ENCODE measurements at places on chromosomes 7 and 10.

GRCh38 chr10:97771913-97772823, at the start of gene SFRP5:
Gene SFRP5, minus strand, starts transcription at chr10:97771999. Its CDS starts 166 bp downstream, at chr10:97771833.
- no peak for DNase-seq

DNA sequence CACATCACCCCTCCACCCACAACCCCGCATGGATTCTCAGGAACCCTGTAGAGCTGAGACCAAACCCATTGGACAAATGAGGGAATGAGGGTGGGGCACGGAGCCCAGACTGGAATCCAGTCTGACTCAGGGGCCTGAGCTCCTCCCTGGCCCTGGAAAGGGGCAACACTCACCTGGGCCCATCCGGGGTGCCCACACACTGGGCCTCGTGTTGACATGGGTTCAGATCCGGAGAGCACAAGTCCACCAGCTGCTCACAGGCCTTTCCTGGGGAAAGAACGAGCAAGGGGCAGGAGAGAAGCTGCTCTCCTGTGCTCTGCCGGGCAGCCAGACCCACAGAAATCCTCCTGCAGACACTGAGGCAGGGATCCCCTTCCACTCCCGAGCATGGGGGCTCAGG, 172.2 kb downstream of the SLIT1 start:
- DNase-seq: no peak

- no peak for DNase-seq
Measured at GRCh38 chr7:157831143-157831905, 494.5 kb downstream of the DNAJB6 start.

- DNase-seq: no peak
Measured at GRCh38 chr7:44881066-44881600, 4.2 kb downstream of the PURB start.

GRCh38 chr7:141714571-141714970, 6.4 kb downstream of the WEE2 start:
- DNase-seq: no peak

- DNase-seq: no peak
Measured at GRCh38 chr10:132659206-132660091, 121.9 kb downstream of the INPP5A start.

GRCh38 chr7:143367972-143368371, 5.5 kb upstream of the FAM131B start:
- DNase-seq: no peak

GRCh38 chr10:62912086-62912485, 95.9 kb upstream of the EGR2 start:
- no peak for DNase-seq

GRCh38 chr7:70178211-70178610, 579.9 kb downstream of the AUTS2 start:
- DNase-seq: no peak

GRCh38 chr10:1293636-1294435, 237.7 kb downstream of the WDR37 start:
- DNase-seq: no peak

DNA sequence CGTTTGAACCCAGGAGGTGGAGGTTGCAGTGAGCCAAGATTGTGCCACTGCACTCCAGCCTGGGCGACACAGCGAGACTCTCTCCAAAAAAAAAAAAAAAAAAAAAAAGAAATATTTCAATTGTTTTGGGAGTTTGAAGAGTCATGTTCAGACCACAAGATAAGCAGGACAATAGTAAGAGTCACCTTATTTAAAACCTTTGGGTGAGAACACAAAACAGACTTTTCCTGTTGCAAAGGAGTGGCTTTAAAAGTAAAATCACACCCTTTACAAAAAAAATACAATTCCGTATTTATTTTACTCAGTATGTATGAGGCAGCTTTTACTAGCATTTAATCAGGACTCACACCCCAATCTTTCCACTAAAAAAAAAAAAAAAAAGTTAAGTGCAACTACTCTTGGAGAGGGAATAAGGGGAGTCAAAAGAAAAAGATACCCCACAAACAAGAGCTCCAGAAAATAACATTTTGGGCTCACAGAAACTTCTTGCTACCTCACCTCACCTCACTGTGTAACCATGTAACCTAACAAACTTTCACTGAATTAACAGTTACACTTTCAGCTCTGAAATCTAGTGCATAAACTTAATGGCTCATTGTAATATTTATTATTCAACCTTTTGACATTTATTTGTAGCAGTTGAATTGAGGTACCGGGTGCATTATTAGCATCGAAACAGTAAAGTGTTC, 11.2 kb downstream of the SKIDA1 start:
- no peak for DNase-seq

GRCh38 chr7:91344911-91345310, 80.7 kb downstream of the FZD1 start:
- no peak for DNase-seq

- no peak for DNase-seq
Measured at GRCh38 chr7:55478700-55479099, 93.6 kb downstream of the VOPP1 start.

- DNase-seq: no peak
Measured at GRCh38 chr10:18868919-18869318, 179.7 kb upstream of the MALRD1 start.

DNA sequence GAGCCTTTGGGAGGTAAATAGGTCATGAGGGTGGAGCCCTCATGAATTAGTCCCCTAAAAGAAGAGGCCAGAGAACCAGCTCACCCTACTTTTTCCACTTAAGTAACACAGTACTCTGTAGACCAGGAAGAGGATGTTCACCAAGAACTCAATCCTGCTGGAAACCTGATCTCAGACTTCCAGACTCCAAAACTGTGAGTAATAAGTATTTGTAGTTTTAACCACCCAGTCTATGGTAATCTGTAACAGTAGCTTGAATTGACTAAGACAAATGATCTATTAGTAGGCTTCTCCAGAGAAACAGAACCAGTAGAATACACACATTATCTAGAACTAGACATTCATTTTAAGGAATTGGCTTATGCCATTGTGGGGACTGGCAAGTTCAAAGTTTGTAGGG, 51.5 kb downstream of the ANKMY2 start:
- DNase-seq: no peak

DNA sequence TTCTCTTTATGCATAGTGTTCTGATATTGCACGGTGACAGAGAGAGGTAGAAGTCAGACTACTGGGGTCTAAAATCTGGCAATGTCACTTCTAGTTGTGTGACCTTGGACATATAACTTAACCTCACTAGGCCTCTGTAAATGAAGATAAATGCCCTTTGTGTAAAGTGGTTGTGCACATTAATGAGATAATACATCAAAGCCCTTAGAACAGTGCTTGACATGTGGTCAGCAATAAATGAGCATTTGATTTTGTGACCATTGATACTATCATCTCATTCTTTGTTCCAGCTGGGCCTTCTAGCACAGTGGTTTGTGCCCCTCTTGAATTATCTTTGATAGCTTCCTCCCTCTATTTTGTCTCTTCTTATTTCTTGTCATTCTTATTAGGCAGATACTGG, 74.1 kb upstream of the C10orf90 start:
- DNase-seq: no peak

GRCh38 chr7:131897790-131898165, 341.4 kb upstream of the PODXL start:
- no peak for DNase-seq

DNA sequence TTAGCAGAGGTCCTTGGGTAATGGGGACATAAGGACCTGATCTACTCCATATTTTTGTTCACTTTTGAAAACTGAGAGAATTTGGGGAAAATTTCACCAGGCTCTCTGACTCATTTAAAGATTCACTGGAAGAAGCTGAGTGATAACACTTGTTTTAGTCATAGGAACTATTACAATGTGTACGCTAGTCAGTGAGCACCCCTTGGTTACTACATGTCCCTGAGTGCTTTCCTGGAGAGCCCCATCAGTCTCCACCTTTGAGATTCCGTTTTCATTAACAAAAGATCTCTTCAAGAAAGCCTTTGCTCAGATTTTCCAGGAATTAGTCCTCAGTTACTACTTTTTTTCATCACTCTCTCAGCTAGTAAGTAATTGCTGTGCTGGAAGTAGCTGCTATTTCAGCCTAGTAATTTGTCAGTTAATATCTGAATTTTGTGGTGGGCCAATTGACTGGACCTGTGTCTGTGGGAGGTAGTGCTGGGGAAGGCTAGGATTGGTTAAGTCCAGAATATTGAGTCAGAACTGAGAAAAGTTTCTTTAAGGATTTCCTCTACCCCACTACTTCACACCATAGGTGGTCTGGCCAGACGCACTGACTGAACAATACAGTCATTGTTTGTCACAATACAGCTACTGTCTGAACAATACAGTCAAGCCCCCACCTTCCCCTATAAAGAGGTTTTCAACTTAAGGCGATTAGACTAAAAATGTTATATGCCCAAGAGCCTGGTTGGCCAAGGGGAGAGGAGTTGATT, 235.0 kb downstream of the CCDC7 start:
- no peak for DNase-seq

DNA sequence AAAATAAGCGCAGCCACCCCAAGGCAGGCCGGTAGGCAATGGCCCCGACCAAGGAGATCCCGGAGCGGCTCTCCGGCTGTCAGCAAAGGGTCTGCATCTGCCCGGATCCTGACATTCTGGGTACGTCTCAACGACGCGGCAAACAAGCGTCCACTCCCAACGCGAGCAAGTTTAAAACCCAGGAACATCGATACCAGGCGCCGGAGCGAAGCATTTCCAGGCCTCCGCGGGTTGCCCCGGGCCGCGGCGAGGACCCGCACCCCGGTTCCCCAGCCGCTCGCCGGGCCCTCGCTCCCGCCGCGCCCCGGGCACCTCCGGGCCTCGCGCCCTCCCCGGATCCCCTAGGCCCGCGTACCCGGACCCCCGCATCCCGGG, 453 bp downstream of the URGCP start:
- no peak for DNase-seq

DNA sequence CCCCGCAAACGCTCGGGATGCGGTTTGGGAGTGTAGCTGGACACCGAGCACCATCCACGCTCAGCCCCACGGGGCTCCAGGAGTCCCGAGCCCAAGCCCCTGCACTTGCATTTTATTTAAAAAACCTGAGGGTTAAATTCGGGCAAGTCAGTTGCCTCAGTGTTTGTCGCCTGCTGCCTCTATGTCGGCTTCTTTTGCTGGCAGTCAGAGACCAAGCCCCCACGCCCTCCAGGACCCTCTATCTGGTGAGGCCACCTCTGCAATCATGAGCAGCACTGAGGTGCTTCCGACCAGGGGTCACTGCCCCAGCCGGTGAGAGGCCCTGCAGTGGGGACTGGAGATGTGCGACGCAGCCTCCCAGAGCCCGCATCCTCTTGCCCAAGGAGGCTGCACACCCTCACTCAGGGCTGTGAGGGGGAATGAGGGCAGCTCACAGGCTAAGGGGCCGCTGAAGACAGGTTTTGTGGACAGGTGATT, 13.3 kb upstream of the ZNF273 start:
- no peak for DNase-seq

DNA sequence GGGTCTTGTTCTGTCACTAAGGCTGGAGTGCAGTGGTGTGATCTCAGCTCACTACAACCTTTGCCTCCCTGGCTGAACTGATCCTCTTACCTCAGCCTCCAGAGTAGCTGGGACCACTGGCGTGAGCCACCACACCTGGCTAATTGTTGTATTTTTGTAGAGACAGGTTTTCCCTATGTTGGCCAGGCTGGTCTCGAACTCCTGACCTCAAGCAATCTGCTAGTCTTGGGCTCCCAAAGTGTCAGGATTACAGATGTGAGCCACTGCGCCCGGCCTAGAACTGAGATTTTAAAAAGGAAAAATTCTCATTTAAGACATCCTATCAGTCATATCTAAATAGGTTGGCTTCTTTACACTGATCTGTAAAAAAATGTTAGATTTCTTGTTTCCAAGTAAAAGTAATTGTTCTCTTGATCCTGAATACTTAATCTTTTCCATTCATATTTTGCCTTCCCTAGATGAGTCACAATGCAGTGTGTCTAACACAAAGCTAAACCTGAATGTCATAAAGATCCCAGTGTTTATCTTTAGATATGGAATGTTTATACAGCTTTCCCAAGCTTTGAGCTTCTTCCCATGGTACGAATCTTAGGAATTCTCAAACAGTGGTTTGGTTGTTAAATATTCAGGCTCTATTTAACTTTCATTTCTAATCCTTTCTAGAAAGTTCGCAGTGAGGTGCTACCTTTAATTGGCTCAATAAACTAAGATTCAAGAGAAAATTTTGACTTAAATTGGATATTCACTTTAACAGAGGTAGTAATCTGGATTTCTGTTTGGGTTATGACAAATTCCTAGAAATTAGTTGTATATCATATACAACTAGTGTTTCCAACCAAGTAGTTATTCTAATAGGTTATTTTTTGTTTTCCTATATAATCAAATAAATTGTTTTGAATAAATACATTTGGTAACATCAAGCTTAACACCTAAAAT, 12.1 kb upstream of the LAMB1 start:
- no peak for DNase-seq

GRCh38 chr7:113636727-113637421, 281.9 kb downstream of the PPP1R3A start:
- no peak for DNase-seq

- DNase-seq: no peak
Measured at GRCh38 chr10:15815242-15815885, 44.9 kb downstream of the MINDY3 start.

DNA sequence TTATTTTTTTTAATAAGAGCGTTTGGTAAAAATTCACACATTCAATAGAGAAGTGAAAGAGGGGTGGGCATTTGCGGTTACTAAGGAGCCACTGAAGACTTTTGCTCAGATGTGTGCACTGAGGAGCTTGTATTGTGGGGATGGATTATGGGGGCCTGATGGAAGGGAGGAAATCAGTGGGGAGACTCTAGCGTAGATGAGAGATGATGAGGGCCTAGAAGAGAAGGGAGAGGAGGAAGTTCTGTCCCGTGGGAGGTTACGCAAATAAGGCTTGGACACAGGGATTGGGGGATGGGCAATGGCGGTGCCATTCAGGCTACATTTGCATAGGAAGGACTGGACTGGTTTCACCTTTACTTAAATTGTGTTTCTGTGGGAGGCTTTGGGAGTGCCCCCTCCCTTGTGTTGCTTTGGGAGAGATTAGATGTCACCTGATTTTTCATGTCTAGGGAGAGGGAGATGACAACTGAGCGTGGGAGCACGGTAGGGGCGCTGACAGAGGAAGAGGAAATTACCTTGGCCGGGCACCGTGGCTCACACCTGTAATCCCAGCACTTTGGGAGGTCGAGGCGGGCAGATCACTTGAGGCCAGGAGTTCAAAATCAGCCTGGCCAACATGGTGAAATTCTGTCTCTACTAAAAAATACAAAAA, 2.2 kb upstream of the HIP1 start:
- no peak for DNase-seq

- no peak for DNase-seq
Measured at GRCh38 chr7:51233374-51233773, 83.2 kb downstream of the COBL start.

DNA sequence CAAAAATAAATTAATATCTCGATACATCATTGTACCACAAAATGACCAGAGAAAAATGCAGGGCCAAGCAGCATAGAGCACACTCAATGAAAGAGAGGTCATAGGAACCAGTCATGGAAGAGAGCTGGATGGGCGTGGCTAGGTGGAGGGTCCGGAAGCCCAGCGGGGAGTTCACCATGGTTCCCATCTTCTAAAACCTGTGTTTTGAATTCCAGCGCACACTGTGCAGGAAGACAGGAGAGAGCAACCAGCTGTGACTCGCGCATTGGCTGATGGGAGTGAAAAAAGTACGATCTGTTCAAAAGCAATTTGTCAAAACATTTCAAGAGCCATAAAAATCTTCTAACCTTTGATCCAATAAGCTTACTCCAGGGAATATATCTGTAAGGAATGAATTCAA, 125.2 kb upstream of the NANOS1 start:
- DNase-seq: no peak

GRCh38 chr10:103533827-103534226, 40.3 kb downstream of the NEURL1 start:
- DNase-seq: no peak

GRCh38 chr7:70707823-70708243, 424.1 kb upstream of the GALNT17 start:
- no peak for DNase-seq

All from NCI-H2107 (cell line).